Sigmoid colon (tissue), 7 donors: ENCODE measurements at places on chromosomes 1 and 21. TPM values are rescaled to one million over a fixed set of nuclear protein-coding genes. Genes with fewer than 3 reads are reported as not detected.

DNA sequence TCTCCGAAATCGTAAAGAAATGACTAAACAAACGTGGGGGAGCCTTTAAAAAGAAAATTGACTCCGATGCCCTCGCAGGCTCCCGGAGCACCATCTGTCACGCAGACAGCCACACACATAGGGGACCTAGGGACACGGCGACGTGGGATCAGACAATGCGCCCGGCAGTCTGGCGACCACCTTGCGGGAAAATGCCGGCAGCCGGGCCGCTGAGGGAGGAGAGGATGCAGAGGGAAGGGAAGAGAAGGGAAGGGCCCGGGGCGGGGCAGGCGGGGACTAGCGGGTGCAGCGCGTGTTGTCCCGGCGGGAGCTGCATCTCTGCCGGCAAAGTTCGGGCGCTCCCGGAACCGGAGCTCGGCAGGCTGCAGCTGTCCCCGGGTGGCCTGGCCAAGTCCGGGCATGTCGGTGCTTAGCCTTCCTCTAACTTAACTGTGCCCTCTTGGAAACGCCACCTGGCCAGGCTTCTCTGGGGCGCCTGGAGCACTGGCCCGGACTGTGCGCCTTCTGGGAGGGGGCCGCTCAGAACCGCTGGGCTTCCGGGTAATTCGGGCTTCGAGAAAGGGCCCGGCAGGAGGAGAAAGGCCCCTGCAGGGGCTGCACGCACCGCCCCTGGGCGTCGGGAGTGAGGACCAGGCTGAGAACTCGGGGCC is 1.8 kb downstream of the NHLH2 start:
- no peak for DNase-seq

Gene TRIM67
- not detected for total RNA-seq

Gene SLAMF8
- total RNA-seq, result 5.0 TPM

DNA sequence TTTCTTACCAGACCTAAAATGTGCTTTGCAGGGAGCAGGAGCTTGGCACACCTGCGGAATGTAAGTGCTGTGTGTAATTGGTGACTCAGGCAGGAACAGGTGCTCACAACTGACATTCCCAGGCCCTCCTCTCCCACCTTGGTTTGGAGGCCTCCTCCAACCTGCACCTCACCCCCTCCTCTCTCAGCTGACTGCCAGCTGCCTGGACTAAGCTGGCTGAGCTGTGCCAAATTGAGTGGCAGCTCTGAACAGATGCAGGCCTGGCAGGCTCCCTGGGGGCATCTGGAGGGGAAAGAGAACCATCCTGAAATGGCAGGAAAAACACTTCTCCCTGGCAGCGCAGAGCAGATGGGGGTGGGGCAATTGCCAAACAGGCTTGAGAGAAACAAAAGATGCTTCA is 91.7 kb upstream of the PGBD5 start:
- no peak for DNase-seq

- peak; percentile 89 for DNase-seq
Observed at GRCh38 chr1:156676820-156677615, at the start of gene NES. Gene NES (minus strand): TSS chr1:156677407. CDS start chr1:156677264, 143 bp downstream.

Gene OBSCN
- 12.1 TPM for total RNA-seq

Gene VN1R5
- not detected for total RNA-seq

GRCh38 chr1:30353637-30354036 is 369.7 kb downstream of the MATN1 start:
- no peak for DNase-seq

DNA sequence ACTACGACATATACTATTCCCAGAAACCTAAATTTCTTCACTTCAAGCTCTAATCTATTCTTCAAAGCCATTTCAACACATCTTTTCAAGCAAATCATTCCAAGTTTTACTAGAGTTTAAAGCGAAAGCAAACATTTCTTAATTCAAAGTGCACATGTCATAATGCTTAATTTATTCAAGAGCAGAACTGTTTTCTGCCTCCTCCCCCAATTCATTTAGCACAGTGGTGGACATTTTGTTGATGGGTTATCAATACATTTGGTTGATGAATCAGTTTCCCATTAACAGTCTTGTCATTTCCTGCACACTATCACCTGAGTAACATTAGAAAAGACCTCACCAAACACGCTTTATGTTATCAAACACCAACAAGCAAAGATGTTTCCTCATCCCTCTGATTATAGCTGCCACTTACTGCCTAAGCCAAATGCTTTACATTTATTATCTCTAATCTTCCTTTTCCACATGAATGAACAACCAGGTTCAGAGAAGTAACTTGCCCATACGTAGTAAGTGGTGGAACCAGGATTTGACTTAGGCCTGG is 2.0 kb downstream of the SRSF4 start:
- DNase-seq, result no peak

GRCh38 chr1:84771895-84772294 is 81.6 kb upstream of the SSX2IP start:
- DNase-seq, result no peak

Gene DPYD
- 56.1 TPM for total RNA-seq

Gene CD1B
- total RNA-seq, result not detected

GRCh38 chr1:228903434-228904071 is 168.3 kb downstream of the RHOU start:
- DNase-seq, result no peak

Gene CELF3
- 1.7 TPM for total RNA-seq

GRCh38 chr1:104765085-104765484 is 1015.4 kb downstream of the AMY1C start:
- no peak for DNase-seq

Gene NOS1AP
- 11.9 TPM for total RNA-seq
